ENCODE measurements at places on chromosomes 6 and 20.
A peak's percentile ranks its signal among the peaks of the same experiment; 100 is the strongest.

- DNase-seq, result no peak
These were observed 796 bp upstream of the TUBB start for GRCh38 chr6:30719356-30719755.

GRCh38 chr20:57435105-57435497 lies 43.9 kb downstream of the RBM38 start:
- DNase-seq, result no peak

- no peak for DNase-seq
These were observed 309.9 kb downstream of the BMP7 start for GRCh38 chr20:56956534-56956933.

GRCh38 chr6:21235162-21235561 lies 358.4 kb upstream of the SOX4 start:
- no peak for DNase-seq

DNA sequence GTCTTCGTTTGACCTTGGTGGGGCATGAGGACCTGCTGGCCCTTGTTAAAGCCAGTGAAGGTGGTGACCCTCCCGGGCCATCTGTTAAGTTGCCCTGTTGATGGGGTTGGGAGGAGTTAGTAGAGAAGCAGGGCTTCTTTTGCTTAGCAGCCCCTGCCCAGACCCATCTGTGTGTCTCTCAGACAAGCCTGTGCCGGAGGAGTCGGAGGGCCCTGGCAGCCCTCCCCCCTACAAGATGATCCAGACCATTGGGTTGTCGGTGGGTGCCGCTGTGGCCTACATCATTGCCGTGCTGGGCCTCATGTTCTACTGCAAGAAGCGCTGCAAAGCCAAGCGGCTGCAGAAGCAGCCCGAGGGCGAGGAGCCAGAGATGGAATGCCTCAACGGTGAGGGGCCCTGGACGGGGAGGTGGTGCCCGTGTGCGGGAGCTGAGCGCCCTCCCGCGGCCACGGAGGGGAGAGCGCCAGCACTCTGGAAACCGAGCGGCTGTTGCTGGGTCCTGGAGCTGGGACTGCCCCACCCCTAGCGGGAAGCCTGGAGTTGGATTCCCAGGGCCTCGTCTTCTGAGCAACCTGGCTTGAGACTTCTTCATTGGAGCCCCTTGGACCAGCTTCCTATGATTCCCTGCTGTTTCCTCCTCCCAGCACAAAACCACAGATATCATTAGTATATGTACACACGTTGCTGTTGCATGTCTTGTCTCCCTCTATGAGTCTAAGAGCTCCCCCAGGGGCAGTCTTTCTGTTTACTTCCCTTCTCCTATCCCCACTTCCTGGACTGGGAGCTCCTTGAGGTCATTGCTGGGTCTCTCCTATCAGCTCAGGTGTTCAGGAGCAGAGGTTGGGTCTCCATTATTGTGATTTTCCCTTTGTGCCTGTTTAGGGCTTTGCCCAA lies 27.6 kb upstream of the SRF start:
- peak; percentile 94 for DNase-seq

GRCh38 chr6:40894962-40895799 lies 143.8 kb downstream of the UNC5CL start:
- DNase-seq, result peak; percentile 71

- DNase-seq, result no peak
These were observed 116.9 kb downstream of the TMEM242 start for GRCh38 chr6:157206359-157206815.

GRCh38 chr20:49045440-49046086 lies 549 bp upstream of the CSE1L start:
- no peak for DNase-seq

DNA sequence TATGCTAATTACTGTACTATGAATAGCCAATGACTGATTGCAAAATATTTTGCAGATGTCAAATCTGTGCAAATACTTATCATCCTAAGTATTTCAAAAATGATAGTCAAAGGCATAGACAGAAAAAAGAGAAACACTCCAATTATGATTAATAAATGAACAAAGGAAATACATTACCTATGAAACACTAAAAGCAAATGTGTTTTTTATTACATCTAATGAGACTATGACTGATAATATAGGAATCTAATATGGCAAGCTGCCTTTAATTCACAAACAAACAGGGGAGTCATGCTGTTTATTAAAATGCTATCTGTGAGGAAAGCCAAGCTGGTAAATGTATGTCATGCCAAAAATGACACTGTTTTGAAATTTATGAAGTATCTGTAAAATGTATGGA lies 713.2 kb upstream of the NRSN1 start:
- no peak for DNase-seq
